Sigmoid colon (tissue), 7 donors: ENCODE measurements at places on chromosomes 6 and 20.

DNA sequence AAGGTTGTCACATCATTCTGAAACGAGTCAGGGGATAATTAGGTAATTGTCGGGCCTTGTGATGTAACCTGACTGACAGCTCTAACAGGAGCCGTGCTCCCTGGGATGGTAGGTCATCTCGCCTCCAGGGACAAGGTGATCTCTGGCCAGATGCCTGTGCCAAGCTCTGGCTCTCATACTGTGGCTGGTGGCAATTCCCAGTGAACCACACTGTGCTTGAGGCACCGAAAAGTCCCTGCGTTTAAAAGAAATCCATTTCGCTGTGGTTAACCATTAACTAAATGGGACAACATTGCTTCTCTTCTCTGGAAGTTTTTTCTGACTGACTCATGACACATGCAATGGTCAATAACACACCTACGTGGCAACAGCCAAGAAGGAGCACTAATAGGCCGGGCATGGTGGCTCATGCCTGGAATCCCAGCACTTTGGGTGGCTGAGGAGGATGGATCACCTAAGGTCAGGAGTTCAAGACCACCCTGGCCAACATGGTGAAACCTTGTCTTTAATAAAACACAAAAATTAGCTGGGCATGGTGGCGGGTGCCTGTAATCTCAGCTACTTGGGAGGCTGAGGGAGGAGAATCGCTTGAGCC is 669.2 kb downstream of the PRKN start:
- no peak for DNase-seq

DNA sequence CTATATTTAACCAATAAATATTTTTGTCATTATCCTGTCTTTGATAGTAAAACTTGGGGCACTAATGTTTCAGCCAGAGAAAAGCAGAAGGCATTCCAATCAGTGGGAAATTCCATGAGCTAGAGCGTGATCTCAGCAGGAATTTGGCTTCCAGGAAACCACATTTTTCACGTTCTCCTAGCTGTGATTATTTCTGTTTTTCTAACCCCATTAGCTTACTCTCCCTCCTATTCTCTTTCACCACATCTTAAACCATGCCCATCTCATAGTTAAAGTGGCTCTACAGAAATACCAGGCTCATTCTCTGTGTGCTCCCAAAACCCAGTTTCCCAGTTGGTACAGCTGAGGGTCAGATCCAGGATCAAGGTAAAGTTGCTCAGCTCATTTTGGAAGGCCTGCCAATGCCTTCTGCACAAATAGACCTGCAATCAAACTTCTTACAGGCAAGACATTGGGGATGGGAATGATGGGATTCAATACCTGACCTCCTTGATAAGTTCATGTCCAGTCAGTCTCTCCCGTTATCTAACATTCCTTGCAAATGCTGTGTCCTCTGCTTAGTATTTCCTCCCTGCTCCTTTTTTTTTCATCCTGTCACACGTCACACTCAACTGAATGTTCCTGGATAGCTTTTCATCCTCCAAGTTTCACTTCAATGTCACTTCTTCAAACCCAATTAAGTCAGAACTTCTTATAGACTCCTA is 33.1 kb upstream of the TMEM30A start:
- DNase-seq = no peak

GRCh38 chr20:58544286-58544685 is 29.1 kb upstream of the APCDD1L start:
- DNase-seq = peak; percentile 18

- no peak for DNase-seq
Measured at GRCh38 chr6:106122938-106123656, 37.0 kb downstream of the PRDM1 start.

GRCh38 chr6:56890066-56890465 is 64.8 kb upstream of the BEND6 start:
- no peak for DNase-seq

GRCh38 chr6:29558439-29559079 is 973 bp downstream of the UBD start:
- no peak for DNase-seq

- DNase-seq = peak; percentile 68
Measured at GRCh38 chr6:4805553-4806336, 29.5 kb downstream of the CDYL start.

- no peak for DNase-seq
Measured at GRCh38 chr6:64811119-64811518, 895.9 kb downstream of the EYS start.

GRCh38 chr6:12392490-12392889 is 102.3 kb downstream of the EDN1 start:
- no peak for DNase-seq

DNA sequence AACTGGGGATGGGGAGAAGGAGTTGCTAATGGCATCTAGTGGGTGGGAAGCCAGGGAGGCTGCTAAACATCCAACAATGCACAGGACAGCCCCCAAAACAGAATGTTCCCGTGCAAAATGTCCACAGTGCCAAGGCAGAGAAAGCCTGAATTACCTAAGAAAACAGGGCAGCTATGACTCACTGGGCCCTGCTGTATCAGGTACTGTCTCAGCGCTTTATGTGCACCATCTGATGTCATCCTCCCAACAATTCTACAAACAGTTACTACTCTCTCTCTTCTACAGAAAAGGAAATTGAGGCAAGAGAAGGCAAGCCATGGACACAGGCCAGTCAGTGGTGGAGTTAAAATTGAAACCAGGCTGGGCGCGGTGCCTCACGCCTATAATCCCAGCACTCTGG is 3.1 kb downstream of the YTHDF1 start:
- no peak for DNase-seq

DNA sequence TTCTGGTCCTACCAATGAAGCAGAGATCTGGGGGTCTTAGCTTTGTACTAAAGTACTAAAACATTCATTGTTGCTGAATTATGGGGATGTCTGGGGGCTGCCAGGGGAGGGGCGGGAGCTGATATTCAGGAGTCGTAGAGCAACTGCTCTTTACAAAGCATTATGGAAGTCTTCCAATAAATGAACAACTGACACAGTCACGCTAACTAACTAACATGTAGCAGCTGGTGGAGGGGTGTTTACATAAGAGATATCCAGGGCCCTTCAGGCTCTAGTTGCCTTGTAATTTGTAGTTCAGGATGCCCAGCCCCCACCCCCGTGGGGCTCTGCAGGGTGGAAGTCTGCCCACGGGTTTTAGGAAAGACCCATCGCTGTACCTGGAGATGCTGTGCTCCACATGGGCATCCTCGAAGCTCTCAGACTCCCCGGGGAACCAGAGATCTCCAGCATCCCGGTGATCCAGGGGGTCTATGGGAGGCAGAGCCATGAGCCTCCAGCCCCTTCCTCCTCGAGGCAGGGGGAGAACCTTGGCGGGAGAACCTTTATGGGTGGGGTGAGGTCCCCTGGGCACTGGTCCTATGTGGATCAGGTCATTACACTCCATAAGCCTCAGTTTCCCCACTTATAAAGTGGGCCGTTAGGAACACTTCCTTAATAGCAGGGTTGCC is 3.4 kb downstream of the TREM2 start:
- DNase-seq = no peak

DNA sequence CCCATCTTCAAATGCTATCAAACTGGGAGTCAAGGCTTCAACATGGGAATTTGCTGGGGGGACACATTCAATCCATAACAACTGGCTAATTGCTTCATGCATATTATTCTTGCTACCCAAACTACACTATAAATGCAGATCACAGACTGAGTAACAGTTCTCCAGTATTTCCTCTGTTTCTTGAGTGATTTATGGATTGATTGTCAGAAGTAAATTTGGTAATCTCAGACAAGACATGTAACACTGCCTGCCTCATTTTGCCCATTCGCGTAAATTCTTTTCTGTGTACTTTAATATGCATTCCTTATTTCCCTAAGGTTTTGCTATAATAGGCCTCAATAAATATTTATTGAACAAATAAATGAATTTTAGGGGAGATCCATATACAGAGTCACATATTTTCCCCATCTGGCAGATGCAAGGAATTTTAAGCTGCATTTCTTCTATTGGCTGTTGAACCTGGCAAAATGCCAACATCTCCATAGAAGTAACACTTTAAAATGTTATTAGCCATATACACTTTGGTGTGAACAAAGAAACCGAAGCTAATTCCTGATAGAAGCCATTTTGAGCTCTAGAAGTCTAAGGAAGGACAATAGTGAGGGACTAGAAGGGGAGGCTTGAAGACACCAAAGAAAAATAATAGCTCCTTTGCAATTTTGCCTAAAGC is 98.2 kb downstream of the QRSL1 start:
- DNase-seq = no peak

DNA sequence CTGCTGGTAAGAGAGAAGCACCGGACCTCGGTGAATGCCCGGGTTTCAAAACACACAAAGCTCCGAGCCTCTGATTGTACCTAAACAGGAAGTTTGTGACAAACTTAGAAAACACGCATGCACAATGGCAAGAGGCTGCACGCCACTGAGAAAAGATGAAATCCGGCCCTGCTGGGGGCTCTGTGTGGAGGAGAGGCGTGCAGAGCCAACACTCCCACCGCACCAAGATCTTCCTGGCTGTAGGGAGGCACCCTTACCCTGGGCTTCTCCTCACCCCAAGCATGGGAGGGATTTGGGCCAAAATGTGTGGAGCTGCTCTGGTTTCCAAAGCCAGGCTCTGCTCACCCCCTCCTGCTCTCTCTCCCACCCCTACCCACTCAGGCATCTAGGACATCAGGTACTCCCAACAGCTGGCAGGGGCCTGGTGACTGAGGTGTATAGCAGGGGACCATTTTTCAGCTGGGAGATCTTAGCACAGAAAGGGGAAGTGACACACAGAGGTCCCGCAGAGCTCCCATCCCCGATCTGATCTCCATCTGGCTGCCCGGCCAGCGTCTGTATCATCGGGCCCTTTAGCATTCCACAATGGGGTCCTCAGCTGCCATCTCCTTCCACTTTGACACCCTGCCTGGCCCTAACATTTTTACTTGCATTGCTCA is 84.2 kb downstream of the TRERF1 start:
- no peak for DNase-seq

DNA sequence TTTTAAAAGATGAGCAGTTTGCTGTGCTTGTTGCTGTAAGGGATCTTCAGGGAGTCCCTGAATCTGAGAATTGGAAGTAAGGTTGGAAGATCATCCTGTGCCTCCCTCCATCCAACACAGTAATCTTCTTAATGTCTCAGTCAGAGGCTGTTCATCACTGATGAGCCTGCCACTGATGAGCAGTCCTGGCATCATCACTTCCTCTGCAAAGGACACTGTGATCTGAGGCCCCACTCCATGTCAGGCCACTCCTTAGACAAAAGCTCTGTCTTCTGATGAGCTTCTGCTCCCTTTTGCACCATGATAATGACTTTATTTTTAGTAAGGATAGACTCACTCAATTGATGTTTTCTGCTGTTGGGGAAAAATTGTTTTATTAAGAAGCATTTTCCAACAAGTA is 121.0 kb downstream of the UST start:
- no peak for DNase-seq

DNA sequence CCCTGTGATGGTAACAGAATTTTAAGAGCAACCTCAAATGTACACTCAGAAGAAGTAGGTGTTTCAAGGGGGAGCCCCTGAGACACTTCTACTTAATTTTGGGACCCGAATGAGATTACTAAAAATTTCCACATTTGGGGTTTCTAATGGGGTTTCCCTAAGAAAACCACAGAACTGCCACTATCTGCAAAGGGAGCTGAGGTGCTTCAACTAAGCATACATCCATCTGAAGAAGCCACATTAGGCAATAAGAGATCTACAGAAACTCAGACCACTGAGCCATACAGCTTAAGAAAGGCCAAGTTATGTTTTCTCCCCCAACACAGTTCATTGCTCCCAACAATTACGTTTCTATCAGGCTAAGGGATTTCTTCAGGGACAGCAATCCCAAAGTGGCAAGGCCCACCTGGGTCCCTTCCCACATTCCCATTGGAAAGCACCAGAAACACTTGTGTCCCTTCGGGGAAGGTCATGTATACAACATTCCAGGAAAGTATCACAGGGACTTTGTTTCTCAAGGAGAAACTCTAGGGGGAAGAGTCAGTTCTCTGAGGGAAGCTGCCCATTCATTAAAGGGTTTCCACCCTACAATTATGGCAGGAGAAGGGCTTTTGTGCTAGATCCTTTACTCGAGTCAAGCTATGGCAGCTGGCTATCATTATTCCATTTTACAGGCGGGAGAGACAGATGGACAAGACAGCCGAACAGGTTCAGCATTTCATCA is 5.0 kb downstream of the BCL2L1 start:
- DNase-seq = no peak

- DNase-seq = no peak
Measured at GRCh38 chr6:44665143-44665542, 277.6 kb downstream of the CDC5L start.

- no peak for DNase-seq
Measured at GRCh38 chr6:96947055-96947454, 22.5 kb downstream of the KLHL32 start.

DNA sequence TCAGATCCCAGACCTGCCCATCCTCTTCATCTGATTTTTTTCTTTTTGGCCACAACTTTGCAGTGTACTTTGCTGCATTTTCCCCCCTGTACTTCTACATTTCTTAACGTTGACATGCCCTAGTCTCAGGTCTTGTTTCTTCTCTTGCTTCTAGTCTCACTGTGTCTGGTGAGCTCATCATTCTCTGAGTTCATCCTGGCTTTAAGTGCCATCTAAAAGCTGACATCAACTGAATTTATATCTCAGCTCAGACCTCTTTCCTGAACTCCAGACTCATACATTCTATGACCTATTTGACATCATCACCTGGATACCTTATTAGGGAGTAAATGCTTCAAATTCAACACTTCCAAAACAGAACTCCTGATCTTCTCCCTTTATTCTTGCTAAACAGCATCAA is 48.9 kb downstream of the TINAG start:
- no peak for DNase-seq

DNA sequence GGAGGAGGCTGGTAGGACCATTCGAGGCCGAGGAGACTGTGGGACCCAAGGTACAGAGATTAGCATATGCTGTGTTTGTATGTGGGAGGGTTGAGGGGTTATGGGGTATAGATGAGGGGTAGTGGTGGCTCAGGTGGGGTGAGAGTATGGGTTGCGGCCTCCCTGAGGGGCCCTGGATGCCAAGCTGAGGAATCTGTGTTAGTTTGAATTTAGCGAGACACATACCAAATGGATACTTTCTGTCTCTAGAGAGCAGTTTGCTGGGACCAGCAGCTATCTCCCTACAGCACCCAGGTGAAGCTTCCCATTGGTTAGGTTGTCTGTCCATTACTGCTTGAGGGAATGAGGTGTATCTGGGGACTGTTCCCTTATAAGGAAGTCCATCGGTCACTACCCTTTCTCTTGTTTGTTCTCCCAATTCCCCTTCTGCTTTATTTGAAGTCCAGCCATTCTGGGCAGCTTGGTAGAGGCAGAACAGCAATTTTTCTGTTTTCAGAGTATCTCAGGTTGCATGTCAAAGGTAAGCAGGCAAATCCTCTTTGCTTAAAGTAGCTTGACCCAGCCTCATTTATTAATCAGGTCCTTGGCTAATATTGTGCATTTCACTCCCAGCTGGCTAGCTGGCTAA is 15.2 kb downstream of the CHMP4B start:
- no peak for DNase-seq
